ENCODE measurements at places on chromosomes 7 and 10.

DNA sequence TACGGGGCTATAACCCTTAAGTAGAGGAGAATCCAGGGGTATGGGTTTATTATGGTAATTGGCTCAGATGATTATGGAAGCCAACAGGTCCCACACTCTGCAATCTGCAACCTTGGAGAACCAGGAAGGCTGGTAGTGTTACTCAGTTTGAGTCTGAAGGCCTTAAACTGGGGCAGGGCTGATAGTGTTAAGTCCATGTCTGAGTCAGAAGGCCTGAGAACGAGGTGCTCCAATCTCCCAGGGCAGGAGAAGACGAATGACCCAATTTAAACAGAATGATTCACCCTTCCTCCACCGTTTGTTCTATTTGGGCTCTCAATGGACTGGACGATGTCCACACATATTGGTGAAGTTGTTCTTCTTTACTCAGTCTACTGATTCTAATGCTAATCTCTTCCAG, 244.5 kb upstream of the PTER start:
- DNase-seq: no peak

DNA sequence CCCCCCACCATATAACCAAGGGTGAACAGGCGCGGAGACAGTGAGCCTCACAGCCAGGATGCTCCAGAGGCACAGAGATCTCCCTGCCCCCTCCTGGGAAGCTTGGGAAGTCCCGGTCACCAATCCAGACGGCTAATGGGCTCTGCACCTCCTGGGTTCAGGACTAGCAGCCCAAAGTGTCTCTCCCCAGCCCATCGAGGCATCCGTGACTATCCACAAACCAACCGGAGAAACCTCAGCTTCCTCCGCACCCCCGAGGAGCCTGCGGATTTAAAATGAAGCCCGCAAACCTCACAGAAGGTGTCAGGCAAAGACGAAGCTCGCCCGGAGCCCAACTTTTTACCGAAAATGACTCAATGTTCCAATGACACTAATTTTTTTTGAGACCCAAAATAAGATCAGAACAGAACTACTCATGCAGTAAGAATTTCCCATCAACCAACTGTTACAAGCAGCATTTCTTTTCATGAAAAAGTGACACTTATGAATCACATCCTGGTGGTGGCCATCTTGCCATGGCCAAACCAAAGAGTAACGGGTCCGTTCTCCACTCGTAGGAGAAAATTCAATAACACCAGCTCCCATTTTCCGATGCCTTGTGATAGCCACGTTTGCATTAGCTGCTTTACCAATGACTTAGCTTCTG, 6.0 kb downstream of the PDGFA start:
- peak; percentile 91 for DNase-seq

- DNase-seq: no peak
Measured at GRCh38 chr7:81676105-81676811, 93.6 kb downstream of the HGF start.

GRCh38 chr10:14554491-14555205, 220.0 kb downstream of the FAM107B start:
- DNase-seq: no peak

DNA sequence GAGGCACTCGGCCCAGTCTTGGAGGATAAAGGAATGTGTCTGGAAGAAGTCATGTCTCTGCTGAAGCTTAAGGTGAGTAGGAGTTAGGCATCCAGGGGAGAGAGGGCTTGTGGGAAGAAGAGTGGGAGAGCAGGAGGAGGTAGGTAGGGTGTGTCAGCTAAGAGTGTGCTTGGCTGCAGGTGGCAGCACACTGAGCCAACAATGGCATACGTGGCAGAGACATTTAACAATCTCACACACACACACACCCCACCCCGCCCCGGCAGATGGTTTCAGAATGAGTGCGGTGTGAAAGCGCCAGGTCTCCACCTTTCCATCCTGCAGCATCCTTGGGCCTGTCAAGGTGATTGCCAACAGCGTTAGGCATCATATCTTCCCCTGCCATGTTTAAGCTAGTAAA, 11.2 kb upstream of the ARPC1A start:
- DNase-seq: no peak

DNA sequence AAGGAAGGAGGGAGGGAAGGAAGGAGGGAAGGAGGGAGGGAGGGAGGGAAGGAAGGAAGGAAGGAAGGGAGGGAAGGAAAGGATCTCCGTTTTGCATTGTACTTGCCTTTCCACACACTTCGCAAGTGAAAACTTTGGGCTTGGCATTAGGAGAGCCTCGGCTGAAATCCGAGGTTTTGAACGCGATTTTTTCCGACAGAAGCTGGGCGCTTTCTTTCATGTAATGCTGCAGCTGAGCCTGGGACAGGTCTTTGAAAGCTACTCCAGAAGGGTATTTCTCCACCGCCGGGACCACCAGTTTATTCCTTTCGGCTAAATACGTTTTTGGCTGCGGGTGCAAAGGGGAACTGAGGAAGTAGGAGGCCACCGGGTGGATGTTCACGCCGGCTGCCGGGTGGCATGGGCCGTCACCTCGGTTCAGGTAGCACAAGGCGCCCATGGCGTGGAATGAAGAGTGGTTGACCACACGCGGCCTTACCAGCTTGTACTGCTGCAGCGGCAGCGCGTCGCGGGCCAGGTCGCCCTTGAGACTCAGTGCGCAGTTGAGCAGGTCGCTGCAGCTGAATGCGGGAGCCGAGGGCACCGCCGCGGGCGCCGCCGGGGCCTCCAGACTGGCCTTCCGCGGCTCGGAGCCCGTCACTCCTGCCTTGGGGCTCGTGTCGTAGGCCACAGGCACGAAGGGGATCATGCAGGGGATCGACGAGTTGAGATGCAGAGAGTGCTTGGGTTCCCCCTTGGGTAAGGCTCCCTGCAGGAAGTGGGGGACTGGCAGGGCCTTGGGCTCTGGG, 825 bp downstream of the FEZF1 start:
- DNase-seq: no peak

- no peak for DNase-seq
Measured at GRCh38 chr10:48760983-48761382, 76.3 kb downstream of the WDFY4 start.

GRCh38 chr7:1312136-1313070, 79.7 kb downstream of the UNCX start:
- DNase-seq: peak; percentile 13

- DNase-seq: no peak
Measured at GRCh38 chr10:35103882-35104281, 13.7 kb upstream of the CUL2 start.

GRCh38 chr10:109996766-109997171, 11.0 kb upstream of the ADD3 start:
- no peak for DNase-seq

Measured in ELR (cell line).